ENCODE measurements at places on chromosomes 2 and 18.

DNA sequence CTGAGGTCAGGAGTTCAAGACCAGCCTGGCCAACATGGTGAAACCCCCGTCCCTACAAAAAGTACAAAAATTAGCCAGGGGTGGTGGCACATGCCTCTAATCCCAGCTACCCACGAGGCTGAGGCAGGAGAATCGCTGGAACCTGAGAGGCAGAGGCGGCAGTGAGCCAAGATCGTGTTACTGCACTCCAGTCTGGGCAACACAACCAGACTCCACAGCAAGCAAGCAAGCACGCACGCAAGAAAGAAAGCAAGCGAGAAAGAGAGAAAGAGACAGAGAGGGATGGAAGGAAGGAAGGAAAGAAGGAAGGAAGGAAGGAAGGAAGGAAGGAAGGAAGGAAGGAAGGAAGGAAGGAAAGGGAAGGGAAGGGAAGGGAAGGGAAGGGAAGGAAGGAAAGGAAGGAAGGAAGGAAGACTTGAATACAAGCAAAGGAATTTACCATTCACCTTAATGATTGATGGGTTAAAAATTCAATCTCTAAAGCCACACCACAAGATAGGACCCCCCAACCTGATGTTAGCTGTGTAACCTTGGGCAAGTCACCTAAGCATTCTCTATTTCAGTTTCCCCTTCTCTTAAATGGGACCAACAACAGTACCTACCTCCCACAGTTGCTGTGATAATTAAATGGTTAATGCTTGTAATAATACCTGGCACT lies 181.7 kb downstream of the ATAD2B start:
- DNase-seq, result no peak

GRCh38 chr18:13559754-13560153 lies 166.6 kb downstream of the FAM210A start:
- no peak for DNase-seq

GRCh38 chr18:22223254-22223964 lies 54.0 kb downstream of the GATA6 start:
- no peak for DNase-seq

GRCh38 chr2:38514603-38515154 lies 88.0 kb downstream of the HNRNPLL start:
- no peak for DNase-seq

GRCh38 chr18:3455090-3455635 lies 5.2 kb downstream of the TGIF1 start:
- no peak for DNase-seq

DNA sequence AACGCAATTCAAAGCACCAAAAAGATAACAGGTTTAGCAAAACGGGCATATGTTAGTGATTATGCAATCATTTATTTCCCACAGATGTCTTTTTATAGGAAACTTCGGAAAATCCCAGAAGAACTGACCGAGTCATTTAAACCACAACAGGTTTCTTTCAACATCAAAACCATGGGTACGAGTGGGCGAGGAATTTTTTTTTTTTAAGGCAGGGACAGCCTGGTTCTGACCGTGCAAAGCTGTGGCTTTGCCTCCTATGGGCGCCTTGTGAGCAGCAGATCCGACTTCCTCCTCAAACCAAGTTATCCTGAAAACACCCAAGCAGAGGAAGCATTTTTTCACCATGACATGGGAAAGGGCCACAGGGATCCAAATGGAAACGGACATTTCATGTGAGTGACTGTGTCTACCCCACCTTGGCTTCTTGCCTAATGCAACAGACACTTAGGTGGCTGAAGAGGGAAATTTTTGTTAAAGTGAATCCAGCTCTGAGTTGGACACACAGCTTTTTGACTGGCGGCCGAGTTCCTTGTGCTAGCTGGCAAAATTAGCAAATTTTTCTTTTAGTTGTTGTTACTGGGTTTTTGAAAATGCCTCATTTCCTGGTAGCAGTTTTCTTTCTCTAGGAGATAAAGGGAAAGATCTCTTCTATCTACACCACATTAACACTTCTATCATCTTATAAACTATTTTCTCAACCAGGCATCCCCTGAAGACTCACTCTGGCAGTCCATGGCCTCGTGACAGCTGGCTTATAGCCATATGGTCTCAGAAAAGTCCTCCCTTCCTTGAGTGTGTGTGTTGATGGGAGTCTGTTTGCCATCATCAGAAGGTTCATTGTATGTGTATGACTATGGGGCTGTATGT lies 487.4 kb upstream of the ZEB2 start:
- DNase-seq, result peak; percentile 4

DNA sequence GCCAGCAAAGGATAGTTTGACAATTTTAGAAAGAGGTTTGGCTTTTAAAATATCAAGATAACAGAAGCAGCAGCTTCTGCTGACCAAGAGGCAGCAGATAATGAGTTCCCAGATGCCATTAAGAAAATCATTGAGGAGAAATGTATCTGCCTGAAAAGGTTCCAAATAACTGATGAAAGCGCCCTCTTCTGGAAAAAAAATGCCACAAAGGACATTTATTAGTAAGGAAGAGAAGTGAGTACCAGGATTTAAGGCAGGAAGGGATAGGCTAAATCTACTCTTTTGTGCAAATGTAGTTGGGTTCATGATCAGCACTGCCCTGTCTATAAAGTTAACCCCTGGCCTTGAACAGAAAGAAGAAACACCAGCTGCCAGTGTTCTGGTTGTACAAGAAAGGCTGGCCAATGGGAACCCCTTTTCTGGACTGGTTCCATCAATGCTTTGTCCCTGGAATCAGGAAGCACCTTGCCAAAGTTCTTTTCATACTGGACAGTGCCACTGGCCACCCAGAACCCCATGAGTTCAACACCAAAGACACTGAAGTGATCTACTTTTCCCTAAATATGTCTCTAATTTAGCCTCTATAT lies 40.6 kb downstream of the DHX57 start:
- DNase-seq, result peak; percentile 8

- DNase-seq, result no peak
Observed at GRCh38 chr2:54579682-54580620, 123.8 kb downstream of the SPTBN1 start.

DNA sequence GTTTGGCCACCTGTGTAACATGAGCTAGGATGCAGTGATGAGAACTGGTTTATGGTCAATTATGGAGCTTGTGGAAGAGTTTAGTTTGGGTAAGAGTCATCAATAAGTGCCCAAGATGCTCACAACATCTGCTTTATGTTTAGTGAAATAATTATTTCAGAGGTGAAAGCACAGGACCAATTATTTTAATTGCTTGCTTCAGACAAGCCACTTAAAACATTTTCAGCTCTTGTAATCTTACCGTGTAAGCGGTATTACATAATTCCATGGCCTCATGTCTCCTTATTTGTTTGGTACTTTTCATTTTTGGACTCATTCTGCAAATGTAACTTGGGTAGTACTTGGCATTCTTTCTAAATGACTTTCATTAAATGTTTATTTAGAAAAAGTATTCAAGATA lies 5.4 kb downstream of the B3GNT2 start:
- DNase-seq, result no peak

DNA sequence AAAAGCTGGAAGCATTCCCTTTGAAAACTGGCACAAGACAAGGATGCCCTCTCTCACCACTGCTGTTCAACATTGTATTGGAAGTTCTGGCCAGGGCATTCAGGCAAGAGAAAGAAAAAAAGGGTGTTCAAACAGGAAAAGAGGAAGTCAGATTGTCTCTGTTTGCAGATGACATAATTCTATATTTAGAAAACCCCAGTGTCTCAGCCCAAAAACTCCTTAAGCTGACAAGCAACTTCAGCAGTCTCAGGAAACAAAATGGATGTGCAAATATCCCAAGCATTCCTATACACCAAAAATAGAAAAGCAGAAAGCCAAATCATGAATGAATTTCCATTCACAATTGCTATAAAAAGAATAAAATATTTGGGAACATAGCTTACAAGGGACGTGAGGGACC lies 11.1 kb downstream of the SLC8A1 start:
- no peak for DNase-seq

DNA sequence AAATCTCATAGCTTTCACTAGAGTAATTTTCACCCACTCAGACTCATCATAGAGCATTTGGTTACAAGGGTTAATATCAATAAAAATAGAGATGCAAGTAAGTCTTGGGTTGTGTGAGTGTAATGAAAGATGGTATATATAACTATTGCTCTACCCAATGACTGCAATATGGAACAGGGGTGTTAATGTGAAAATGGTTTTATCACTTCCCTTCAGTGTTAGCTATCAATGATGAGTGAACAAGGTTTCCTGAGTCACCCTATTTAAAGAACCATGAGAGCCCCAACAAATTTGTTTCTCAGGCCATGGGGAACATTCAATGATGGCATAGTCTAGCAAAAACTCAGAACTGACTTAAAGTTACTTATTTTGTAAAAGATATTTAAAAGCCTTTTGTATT lies 1133.6 kb upstream of the ZEB2 start:
- DNase-seq, result no peak

GRCh38 chr2:112577756-112578155 lies 6.7 kb upstream of the CHCHD5 start:
- DNase-seq, result no peak

GRCh38 chr18:9475643-9476591 lies 604 bp downstream of the RALBP1 start:
- DNase-seq, result no peak

DNA sequence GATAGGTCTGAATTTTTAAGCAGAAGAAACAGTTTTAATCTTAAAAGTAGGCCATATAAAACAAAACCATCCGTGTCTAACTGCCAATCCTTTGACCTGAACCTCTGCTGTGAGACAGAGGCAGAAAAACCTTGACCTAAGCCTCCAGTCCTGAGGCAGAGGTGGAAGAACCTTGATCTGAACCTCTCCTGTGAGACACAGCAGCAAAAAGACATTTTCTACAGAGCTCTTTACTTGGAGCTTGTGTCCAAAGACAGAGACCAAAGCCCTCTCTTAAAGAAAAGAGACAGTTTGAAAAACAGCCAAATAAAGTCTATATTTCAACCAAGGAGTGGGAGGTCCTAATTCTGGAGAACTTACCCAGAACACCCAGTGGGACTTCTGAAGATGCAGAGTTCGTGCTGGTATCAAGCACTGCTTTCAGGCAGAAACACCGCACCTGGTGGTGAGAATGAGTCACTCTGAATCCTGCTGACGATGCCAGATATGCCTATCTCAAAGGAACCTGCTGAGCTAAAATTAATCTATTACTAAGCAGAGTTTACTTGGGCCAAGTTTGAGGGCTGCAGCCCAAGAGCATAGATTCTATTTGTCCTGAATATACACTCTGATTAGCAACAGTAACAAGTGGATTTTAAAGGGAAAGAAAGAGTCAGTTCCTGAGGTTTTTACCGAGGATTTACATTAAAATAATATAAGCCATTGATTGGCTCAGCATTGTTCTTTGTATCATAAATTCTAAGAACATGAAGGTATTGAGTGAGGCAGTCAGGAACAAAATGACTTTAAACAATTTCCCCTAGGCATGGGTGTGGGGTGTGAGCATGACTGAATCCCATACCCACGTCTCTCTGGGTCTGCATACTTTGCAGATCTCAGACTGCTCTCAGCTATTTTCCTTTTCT lies 806.4 kb downstream of the TRIB2 start:
- DNase-seq, result peak; percentile 18

DNA sequence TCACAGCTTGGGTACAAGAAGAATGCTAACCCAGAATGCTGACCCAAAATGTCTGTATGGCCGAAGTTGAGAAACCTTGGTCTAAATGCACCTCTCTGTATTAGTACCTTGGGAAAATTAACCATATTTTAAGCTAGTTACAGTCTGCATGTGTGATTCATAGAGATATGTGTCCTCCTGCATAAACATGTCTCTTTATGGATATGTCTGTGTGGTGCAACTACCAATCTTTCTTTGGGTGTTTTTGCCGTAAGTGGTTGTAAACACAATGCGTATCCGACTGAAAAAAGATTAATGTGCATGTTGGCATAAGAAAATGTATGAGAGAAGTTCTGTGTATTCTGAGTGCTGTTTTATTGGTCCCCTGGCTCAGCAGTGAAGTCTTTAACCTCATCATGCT lies 54.2 kb upstream of the GAREM2 start:
- DNase-seq, result no peak

- DNase-seq, result no peak
Observed at GRCh38 chr2:239526038-239526437, 125.2 kb upstream of the HDAC4 start.

GRCh38 chr2:17594533-17595401 lies 54.3 kb downstream of the VSNL1 start:
- DNase-seq, result no peak

DNA sequence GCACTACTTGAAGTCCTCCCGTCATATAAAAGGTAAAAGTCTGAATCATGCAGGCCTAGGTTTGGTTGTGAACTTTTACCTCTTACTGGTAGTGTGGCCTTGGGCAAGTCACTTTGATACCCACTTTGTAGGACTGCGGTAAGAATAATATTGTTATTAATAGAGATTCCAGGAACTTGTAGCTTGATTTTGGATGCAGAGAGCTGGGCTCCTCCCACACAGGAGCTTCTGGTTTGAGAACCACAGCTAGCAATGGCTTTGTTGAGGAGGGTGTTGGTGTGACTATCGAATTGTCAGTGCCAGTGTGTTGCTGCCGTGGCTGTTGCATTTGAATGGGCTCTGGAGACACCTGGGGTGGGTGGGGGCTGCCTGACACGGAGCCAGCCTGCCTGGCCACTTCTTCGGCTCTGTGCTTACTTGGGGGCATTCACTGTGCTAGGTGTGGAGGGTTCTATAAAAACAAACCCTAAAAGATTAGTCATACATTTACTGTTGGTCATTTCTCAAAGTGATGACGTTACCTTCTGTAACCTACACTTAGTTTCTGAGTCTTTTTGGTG lies 38.5 kb downstream of the ASAP2 start:
- DNase-seq, result no peak

- DNase-seq, result no peak
Observed at GRCh38 chr2:172672114-172672513, 63.5 kb upstream of the RAPGEF4 start.

- no peak for DNase-seq
Observed at GRCh38 chr2:77081597-77081996, 440.6 kb downstream of the LRRTM4 start.

- no peak for DNase-seq
Observed at GRCh38 chr2:82498777-82499443, 1960.2 kb downstream of the SUCLG1 start.

GRCh38 chr2:164777847-164778461 lies 63.7 kb downstream of the COBLL1 start:
- DNase-seq, result no peak

DNA sequence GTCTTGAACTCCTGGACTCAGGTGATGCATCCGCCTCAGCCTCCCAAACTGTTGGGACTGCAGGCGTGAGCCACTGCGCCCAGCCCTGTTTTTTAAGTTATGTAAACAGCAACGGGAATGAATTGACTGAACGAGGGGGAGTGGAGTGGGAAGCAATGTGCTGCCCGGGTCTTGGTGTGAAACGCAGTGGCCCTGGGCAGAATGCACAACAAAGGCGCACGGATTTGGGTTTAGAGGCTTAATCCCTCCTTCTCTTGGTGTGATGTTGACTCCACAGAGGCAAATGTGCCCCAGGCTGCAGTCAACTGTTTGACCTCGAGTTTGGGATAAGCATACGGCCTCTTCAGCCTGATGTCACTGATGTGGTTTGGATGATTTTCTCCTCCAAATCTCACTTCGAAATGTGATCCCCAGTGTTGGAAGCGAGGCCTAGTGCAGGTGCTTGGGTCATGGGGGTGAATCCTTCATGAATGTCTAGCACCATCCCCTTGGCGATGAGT lies 97.4 kb downstream of the AGAP1 start:
- DNase-seq, result no peak

- no peak for DNase-seq
Observed at GRCh38 chr2:72128843-72129227, 18.8 kb downstream of the CYP26B1 start.

GRCh38 chr2:205792908-205793307 lies 110.6 kb downstream of the NRP2 start:
- DNase-seq, result no peak

- DNase-seq, result peak; percentile 74
Observed at GRCh38 chr2:5673145-5674025, 18.8 kb upstream of the SOX11 start.

- DNase-seq, result no peak
Observed at GRCh38 chr18:62524440-62525200, 1.8 kb downstream of the ZCCHC2 start.
